ENCODE measurements at places on chromosomes 5 and 9. TPM values are rescaled to one million over a fixed set of nuclear protein-coding genes. Genes with fewer than 3 reads are reported as not detected.
A peak's percentile ranks its signal among the peaks of the same experiment; 100 is the strongest.

DNA sequence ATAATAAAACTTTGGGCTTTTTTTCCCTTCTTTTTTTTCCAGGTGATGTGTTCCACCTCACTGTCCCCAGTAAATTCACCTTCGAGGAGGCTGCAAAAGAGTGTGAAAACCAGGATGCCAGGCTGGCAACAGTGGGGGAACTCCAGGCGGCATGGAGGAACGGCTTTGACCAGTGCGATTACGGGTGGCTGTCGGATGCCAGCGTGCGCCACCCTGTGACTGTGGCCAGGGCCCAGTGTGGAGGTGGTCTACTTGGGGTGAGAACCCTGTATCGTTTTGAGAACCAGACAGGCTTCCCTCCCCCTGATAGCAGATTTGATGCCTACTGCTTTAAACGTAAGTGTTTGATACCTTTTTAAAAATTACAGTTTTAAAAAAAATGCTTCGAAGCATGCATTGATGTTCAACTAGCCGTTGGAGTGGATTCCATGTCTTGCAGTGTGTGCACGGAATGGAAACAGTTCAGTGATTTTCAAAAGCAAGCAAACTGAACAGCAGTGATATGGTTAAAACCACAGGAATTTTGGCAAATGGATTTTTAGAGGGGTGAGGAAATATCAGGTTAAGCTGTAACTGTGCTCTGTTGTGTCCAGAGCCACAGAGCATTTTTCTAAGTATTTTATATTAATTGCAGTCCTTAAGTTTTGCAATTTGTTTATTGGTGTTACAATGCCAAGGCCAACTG lies 40.7 kb downstream of the VCAN start:
- H3K27me3 ChIP-seq = no peaks in the 10 kb centered on the region
- H3K36me3 ChIP-seq = peaks cover 30% of the 10 kb centered on the region
- H3K4me3 ChIP-seq = no peak overlapping the region

DNA sequence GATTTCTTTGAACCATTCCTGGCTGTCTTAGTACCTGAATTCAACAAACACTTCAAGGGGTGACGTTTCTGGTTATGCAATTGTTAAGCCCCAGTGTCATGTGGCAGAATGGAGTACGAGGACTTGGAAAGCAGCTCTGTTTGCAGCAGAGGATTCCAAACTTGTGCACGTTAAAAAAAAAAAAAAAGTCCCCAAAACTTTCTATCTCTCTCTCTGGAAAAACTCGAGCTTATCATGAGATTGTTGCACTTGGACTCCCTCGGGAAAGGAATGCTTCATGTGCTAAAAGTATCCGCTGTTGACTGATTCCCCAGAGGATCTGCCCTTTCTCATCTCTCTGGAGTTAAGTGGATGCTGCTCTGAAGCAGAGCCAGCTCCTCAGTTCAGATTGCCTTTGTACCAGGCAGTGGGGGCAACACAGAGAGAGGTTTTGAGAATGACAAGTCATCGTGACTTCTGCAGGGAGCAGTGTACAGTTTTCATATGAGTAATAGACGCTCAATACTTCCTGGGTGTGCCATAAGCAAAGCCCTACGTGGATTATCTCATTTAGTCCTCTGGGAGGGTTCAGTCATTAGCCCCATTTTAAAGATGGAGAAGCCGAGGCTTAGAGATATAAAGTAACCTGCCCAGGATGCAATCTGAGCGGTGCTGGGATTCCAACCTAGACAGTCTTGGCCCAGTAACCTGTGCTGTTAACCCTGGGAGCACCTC lies 28.1 kb downstream of the TMOD1 start:
- H3K27ac ChIP-seq = no peak overlapping the region
- H3K4me1 ChIP-seq = no peaks in the 10 kb centered on the region
- no peak for DNase-seq
- no peak overlapping the region for H3K4me3 ChIP-seq
- H3K27me3 ChIP-seq = no peaks in the 10 kb centered on the region
- no peaks in the 10 kb centered on the region for H3K36me3 ChIP-seq

DNA sequence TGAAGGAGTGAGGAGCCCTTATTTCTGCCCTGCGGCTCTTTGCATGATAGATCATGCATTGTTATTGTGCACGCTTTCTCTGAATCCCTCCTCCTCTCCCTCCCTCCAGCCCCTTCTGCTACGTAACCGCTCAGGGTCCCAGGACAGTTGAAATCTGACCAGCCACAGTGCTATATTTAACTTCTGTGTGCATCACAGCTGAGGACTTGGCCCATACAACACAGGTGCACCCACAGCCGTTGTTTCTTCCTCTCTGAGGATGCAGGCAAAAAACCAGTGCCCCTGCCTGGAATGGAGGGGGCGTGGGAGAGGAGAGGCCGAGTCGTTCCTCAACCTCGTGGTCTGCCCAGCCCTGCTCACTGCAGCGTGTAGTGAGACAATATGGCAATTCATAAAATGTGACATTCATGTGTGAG lies 335.6 kb upstream of the CLINT1 start:
- H3K4me1 ChIP-seq = no peaks in the 10 kb centered on the region
- no peak overlapping the region for H3K4me3 ChIP-seq
- H3K36me3 ChIP-seq = no peaks in the 10 kb centered on the region
- no peaks in the 10 kb centered on the region for H3K27me3 ChIP-seq

DNA sequence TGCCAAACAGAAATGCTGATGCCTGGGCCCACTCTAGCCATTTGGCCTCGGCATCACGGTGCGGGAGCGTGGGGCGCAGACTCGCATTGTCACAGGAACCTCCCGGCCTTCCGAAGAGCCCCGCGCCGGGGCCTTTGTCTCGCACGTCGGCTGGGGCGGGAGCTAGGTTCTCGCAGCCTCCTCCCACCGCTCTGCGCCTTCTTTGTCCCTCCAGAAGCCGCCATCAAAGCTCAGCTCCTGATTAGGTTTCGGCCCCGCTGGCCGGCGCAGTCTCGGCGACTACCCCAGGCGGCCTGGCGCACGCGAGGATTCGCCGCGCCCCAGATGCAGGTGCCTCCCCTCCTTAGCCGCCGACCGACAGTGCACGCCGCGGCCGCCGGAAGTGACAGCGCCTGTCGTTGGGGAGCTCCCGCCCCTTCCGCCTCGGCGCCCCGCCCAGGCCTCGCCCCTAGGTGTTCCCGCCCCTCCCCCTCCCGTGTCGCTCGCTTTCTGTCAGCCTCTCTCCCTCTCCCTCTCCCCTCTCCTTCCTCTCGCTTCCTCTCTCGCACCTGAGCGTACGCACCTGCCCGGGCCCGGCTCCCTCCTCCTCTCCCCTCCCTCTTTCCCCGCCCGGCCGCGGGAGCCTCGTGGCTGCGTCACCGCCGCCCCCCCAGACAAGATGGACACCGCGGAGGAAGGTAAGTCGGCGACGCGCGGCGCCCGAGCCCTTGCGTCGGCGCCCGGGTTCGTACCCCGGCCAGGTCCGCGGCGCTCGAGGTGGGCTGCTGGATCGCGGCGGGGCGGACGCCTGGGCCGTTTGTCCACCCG lies at the start of gene MARCHF6:
MARCHF6 (plus strand) TSS at position 455 of the 807 bp plus-strand sequence; CDS start at position 659, 204 bp downstream.
- no peaks in the 10 kb centered on the region for H3K36me3 ChIP-seq
- H3K27me3 ChIP-seq = no peaks in the 10 kb centered on the region
- peak within 1 kb of the TSS; percentile 91 for H3K27ac ChIP-seq
- peak within 1 kb of the TSS; percentile 88 for H3K4me3 ChIP-seq
- peak; percentile 87 for DNase-seq

DNA sequence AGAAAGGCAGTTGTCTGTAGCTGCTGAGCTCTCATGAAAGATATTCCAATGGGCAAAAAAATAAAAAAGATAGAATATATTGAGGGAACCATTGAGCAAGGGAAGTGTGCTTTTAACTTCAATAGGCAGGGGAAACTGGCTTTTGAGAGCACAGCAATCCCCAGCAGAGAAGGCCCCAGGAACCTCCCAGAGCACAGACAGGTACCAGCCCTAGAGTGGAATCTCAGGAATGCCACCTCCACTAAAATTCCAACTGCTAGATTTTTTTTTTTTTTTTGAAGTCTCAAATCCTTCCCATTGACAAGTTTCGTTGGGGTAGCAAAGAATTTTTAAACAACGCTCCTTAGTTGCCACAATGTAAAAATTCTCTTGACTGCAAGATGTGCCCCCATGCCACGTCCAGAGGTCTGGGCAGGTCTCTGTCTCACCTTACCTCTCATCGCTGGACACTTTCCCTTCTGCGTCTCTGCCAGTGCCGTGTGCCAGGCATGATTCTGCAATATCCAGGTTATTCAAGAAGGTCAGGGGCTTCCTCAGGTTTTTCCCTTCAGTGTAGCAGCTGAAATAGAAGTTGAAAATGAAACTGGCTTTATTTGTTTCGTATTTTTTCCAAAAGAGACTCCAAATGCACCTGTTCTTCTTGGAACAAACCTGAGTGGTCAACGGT lies 64.2 kb upstream of the IRX1 start:
- DNase-seq = no peak
- H3K4me1 ChIP-seq = no peaks in the 10 kb centered on the region
- no peaks in the 10 kb centered on the region for H3K36me3 ChIP-seq
- no peaks in the 10 kb centered on the region for H3K27me3 ChIP-seq
- no peak overlapping the region for H3K4me3 ChIP-seq
- H3K27ac ChIP-seq = no peak overlapping the region

- no peaks in the 10 kb centered on the region for H3K27me3 ChIP-seq
- no peak for DNase-seq
- no peak overlapping the region for H3K4me3 ChIP-seq
- H3K27ac ChIP-seq = no peak overlapping the region
- H3K4me1 ChIP-seq = no peaks in the 10 kb centered on the region
- H3K36me3 ChIP-seq = no peaks in the 10 kb centered on the region
These were observed 149.9 kb upstream of the SMIM23 start for GRCh38 chr5:171635561-171636245.

DNA sequence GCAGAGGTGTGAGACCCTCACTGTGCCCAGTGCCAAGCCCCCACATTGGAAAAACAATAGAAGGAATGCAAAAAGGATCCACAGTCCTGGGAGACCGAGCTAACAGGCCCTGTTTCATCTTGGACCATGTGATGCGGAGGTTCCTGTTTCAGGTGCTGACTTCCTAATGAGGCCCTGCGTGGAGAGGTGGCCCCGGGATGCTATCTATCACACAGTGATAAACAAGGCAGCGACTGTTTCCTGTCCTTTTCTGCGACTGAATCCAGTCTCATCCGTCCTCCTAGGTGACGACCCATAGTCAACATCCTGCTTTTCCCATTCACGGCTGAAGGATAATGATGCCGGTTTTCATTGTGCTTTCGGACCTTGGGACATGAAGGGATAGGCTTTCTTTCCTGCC lies 56.4 kb upstream of the BOD1 start:
- H3K27me3 ChIP-seq = no peaks in the 10 kb centered on the region
- DNase-seq = no peak
- no peaks in the 10 kb centered on the region for H3K4me1 ChIP-seq
- H3K27ac ChIP-seq = no peak overlapping the region
- H3K36me3 ChIP-seq = no peaks in the 10 kb centered on the region

- DNase-seq = no peak
- no peaks in the 10 kb centered on the region for H3K27me3 ChIP-seq
- H3K36me3 ChIP-seq = peaks cover 55% of the 10 kb centered on the region
These were observed 12.1 kb downstream of the FEM1C start for GRCh38 chr5:115532517-115532916.

- DNase-seq = peak; percentile 94
- H3K36me3 ChIP-seq = peaks cover 15% of the 10 kb centered on the region
- peak overlapping the region; percentile 96 for H3K27ac ChIP-seq
- peak overlapping the region; percentile 28 for H3K4me3 ChIP-seq
- peaks cover 45% of the 10 kb centered on the region for H3K4me1 ChIP-seq
These were observed 21.4 kb downstream of the MEGF10 start for GRCh38 chr5:127311781-127312525.

C9 gene
- total RNA-seq = not detected

FUT7 gene
- total RNA-seq = not detected

ZDHHC11B gene
- not detected for total RNA-seq

ENTPD2 gene
- 1.9 TPM for total RNA-seq

SLC27A6 gene
- total RNA-seq = 0.04 TPM

ADGRV1 gene
- total RNA-seq = 13.1 TPM

PIP5K1B gene
- 0.36 TPM for total RNA-seq

All from SJCRH30 (cell line).